ENCODE measurements at places on chromosomes 13 and 19. TPM values are rescaled to one million over a fixed set of nuclear protein-coding genes. Genes with fewer than 3 reads are reported as not detected.

Gene TEKTIP1
- total RNA-seq: 1.2 TPM

Gene ZNF490
- total RNA-seq: 11.3 TPM

DNA sequence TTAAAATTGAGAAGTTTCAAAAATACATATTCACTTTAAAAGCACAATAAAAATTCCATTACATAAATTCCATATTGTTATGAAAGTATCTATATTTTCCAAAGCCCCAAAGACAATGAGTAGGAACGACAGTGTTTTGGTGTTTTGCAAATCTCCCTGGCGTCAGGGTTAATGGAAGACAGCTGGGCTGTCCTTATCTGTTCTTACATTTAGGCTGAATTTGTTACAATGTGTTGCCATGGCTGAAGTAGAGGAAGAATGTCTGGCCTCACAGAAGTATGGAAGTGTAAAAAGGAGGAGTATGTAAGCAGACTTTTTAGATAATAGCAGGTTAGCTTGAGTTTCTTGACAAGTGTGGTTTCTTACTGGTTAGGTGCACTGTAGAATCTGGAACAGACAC, 124.4 kb upstream of the SPATA13 start:
- no peak for DNase-seq
- H3K4me1 ChIP-seq: no peaks in the 10 kb centered on the region
- H3K36me3 ChIP-seq: no peaks in the 10 kb centered on the region
- H3K27ac ChIP-seq: no peak overlapping the region

GRCh38 chr13:78606471-78607408, 3.4 kb upstream of the POU4F1 start:
- H3K4me3 ChIP-seq: no peak overlapping the region
- no peak overlapping the region for H3K27ac ChIP-seq
- H3K36me3 ChIP-seq: no peaks in the 10 kb centered on the region
- DNase-seq: no peak
- H3K27me3 ChIP-seq: peaks cover 64% of the 10 kb centered on the region

Data from thyroid gland (tissue), 4 donors.